ENCODE measurements at places on chromosomes 11 and 22.

- no peak for DNase-seq
Measured at GRCh38 chr11:33774736-33775466, 581 bp upstream of the FBXO3 start.

- no peak for DNase-seq
Measured at GRCh38 chr11:57751676-57752253, at the start of gene BTBD18. TSS of gene BTBD18 (minus strand) at chr11:57751819. CDS start at chr11:57751188, 631 bp downstream.

- DNase-seq, result no peak
Measured at GRCh38 chr11:68019486-68019885, 9.4 kb downstream of the ALDH3B1 start.

DNA sequence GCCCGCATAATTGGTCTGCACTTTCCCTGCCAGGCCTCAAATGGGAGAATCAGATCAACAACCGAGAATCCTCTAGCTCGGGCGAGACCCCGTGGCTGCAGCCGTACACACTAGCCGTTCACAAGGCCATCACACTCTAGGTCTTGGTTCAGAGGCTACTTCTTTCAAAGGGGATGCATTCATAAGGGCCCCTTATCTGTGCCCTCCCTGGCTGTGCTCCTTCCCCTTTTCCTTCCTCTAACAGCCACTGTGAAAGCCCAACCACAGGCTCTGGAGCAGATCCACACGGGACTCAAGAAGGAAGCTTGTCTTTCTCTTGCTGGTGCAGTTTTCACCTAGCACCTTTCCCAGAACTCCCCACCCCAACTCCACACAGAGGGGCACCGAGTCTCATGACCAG, 24.5 kb downstream of the SMIM38 start:
- no peak for DNase-seq

GRCh38 chr11:77619576-77620198, 17.9 kb downstream of the CLNS1A start:
- no peak for DNase-seq

DNA sequence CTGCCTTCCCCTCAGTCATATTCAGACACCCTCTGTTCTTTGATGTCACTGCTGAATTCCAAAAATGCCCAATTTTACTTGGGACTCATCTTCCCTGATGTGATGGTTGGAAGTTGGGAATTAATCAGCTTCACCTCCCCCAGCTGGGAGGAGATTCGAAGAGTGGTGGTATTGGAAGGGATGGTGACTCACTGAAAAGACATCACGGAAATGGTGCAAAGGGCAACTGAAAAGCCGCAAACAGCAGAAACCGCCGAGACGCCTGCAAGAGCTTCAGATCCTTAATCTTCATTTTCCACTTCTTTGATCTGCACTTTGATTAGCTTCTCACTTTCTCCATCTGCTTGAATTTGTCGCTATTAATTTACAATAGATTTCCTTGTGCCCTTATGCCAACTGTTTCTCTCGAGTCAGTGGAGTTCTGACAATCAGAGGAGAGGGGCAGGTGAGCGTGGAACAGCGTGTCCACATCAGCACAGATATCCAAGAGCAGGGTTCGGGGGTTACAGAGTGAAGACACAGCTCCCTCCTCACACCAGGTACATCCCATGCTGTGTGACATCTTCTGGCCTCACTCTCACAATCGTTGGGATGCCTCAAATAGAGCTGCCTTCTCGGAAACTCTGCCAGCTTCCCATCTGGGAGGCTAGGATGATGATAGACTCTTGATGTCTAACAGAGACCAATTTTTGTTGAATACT, 325.4 kb downstream of the BRD1 start:
- DNase-seq, result no peak

Data from stimulated activated CD8-positive, alpha-beta memory T cell treated with anti-CD3 and anti-CD28 coated beads, Interleukin-15, amount 100 ng/mL, for 1 hour (primary cell).